ENCODE measurements at places on chromosomes 12 and 14.

DNA sequence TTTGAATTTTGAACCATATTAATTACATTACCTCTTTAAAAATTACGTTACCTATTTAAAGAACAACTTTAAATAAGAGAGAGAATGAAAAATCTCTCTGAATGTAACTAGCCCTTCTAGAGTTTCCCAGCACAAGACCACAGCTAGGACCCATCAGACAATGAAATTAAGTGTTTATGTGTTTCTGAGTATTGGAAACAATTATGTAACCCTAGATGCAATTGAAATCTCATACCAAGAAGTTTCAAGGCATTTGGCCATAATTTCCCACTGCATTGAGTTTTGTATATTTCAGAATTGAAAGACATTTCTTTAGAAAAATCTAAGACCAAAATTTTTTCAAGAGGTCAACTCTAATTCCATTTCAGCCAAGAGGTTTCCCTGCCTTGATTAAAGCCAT, 47.1 kb downstream of the SERPINA3 start:
- no peak for DNase-seq

DNA sequence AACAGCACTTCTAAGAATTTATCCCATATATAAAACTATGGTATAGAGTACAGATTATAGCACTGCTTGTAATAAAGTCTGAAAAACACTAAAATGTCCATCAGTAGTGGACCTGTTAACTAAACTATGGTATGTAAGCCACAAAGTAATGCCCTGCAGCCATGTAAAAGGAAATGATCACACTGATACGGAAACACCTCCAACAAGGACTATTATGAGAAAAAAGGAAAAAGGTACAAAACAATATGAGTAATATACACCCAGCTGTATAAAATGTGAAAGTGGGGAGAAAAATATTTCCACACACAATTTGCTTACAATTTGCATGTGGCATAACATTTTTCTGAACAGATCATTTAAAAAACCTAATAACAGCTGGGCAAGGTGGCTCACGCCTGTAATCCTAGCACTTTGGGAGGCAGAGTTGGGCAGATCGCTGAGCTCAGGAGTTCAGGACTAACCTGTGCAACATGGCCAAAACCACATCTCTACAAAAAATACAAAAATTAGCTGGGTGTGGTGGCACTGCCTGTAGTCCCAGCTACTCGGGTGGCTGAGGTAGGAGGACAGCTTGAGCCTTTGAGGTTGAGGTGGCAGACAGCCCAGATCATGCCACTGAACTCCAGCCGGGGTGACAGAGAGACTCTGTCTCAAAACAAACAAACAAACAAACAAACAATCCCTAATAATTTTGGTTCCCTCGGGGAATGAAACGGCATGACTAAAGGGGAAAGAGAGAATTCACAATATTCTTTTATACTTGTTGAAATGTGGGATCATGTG, 250.5 kb downstream of the MED13L start:
- DNase-seq, result no peak

DNA sequence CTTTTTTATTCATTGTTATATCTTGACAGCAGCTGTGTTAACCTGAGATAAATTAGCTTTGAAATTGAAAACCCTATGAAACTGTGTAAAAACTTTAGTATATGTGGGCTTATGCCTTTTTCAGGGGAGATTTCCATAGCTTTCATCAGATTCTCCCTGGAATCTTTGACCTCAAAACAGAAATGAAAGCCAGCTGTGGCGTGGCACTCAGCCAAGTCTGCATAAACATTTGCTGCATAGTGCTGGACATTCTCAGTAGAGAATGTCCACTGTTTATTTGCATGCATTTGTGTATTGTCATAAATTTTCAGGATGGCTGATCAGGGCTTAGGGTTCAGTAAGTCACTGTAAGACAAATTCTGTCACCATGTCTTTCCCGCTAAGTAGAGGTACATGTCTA, 115.3 kb upstream of the NAP1L1 start:
- no peak for DNase-seq

DNA sequence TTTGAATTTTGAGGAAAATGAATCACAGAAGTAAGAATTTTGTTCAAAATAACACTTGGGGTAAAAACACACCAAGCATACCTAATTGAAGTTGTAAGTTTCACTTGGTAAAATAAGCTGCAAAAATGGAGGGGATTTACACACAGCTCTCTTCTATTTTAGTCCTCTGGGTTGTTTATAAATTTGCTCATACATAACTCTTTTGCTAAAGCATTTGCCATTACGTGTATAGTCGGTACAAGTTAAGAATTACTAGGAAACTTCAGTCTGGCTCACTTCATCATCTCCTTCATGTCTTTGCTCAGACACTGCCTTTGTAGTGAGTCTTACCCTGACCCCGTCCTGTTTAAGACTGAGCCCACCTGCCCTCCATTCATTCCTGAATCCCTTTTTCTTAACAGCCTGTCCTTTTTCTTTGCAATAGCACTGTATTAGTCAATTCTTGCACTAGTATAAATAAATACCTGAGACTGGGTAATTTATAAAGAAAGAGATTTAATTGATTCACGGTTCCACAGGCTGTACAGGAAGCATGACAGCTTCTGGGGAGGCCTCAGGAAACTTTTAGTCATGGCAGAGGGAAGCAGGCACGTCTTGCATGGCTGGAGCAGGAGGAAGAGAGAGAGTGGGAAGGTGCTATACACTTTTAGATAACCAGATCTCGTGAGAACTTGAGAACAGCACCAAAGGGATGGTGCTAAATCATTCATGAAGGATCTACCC, 451.1 kb downstream of the PCNX1 start:
- peak; percentile 54 for DNase-seq

- DNase-seq, result no peak
These were observed 117.9 kb upstream of the MED13L start for GRCh38 chr12:116395396-116395795.

GRCh38 chr12:51922762-51923505, 15.6 kb downstream of the ACVRL1 start:
- no peak for DNase-seq

DNA sequence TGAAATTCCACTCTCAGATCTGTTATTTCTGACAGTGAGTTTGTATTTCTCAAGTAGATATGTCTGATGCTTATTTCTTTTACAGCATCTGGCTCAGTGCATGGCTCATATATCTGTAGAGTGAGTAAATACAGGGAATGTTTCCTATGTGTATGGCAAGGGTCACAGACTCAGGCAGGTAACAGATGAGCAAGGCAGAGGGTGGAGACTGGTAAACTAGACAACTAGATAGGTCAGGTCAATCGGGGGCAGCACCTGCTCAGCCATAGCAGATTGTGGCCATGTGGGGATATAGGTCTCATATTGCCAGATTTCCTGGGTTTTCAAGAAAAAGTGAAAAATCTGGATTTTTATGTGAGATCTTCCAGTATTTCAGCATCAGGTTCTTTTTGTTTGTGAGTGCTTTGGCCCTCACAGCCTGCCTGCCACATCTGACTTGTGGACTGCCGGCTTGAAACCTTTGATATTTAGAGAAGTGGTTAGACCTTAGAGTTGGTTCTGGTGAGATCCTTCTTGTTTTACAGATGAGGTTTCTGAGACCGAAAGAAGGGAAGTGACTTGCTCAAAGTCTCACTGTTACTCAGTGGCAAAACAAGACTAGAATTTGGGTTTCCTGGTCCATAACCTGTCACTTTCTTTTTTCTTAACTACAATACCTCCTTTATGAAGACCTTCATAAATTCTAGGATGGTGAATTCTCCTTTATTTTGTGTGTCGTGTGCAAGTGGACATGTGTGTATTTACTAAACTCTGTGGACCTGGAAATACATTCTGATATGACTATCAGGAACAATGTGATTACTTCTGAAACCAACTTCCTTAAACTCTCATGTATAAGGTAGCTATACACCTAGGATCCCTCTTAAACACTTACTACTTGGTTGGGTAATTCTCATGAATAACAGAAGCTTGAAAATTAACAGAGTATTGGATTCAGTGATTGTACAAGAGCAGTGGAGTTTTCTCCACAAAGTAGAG, 34.4 kb downstream of the PROX2 start:
- peak; percentile 52 for DNase-seq

- DNase-seq, result no peak
These were observed 269.7 kb downstream of the RAD51B start for GRCh38 chr14:68089146-68089731.

DNA sequence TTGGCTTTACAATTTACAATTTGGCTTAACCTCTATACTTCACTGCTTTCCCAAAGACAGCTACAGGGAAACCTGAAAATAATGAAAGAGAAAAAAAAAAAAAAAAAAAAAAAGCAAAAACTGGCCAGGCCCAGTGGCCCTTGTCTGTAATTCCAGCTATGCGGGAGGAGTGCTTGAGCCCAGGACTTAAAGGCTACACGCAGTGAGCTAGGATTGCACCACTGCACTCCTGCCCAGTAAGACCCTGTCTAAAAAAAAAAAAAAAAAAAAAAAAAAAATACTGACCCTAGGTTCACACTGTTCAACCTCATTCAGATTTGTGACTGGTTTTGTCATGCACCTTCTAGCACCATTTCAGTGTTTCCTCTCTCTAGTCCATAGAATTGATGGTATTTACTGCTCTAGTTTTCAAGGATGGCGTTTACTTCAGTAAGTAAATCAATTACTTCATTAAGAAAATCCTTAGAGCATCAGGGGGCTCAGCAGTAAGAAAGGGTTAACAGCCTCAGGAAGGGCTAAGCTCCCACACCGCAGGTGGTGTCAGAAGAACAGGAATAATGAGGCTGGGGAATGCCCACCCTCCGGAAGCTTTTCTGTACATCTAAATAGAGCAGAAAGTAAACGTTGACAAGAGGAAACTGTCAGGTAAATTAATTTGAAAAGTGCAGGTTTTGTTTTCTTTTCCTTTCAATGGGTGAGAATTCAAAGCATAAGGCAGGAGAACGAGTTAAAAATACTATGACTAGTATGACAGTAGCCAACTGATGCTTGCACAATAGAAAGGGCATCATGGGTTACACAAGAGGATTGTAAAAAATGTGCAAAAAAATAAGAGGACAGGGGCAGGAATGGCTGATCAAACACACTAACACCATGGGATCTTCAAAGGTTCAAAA, 115.0 kb upstream of the MDM1 start:
- no peak for DNase-seq

DNA sequence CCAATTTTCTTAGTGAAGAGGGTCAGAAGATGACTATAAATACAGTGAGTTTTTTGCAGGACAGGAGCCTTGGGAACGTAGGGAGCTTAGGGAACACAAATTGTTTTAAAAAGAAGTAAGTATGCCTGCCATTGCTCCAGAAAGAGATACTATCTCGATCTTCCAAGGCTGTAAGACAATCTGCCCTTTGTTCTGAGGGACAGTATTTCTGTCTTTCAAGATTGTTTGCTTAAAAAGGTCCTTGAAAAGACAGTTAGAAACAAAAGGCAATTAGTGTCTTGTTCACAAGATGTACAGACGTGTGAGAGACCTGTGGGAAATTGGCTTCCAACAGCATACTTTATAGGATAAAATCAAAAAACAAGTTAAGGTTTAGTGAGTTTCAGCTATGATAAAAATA, 321.2 kb upstream of the FAR2 start:
- DNase-seq, result no peak

DNA sequence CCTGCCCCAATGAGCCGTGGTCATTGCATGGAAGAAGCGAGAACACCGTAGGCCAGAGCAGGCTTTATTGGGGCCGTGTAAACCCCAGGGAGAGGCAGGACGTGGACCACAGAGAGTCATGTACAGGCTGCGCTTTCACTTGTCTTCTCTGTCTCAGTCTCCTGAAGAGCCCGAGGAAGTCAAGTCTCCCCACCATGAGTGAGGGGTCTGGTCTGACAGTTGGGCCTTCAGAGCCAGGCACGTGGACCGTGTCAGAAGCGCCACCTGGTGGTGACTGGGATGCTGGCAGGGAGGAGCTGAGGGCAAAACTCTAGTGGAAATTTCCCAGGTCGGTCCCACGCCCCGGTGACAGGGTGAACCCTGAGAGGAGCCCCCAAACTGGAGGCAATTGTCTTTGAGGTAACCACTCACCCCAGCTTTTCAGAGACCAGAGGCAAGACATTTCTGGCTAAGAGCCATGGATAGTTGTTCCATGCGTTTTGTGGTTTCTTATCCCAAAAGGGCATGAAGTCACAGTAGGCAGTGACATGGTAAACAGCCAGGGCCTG, 17.4 kb downstream of the RPS6KL1 start:
- peak; percentile 52 for DNase-seq

DNA sequence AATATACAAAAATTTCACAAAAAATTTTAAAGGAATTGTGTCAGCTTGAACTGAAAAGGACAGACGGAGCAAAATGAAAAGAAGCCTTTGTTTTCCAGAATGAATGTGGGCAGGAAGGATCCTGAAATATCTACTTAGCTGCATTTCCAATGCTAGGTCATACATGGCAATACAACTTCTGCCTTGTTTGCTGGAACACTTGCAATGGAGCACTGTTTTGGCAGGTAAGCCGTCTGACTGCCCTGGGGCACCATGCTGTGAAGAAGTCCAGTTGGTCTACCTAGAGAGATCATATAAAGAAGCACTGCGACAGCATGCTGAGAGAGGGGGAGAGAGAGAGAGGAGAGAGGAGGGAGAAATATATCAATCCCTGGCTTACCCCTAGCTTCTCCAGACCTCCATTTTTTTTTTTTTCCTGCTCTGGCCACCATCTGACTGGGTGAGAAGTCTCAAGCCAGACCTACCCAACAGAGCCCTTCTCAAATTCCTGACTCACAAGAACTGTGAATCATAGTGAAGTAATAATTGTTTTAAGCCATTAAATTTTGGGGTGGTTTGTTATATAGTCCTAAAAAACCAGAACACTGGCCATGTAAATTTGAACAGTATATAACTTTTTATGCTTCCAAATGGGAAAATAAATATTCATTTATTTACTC, 97.1 kb upstream of the PRICKLE1 start:
- DNase-seq, result no peak

GRCh38 chr14:89615421-89615820, 198.4 kb upstream of the FOXN3 start:
- DNase-seq, result no peak

DNA sequence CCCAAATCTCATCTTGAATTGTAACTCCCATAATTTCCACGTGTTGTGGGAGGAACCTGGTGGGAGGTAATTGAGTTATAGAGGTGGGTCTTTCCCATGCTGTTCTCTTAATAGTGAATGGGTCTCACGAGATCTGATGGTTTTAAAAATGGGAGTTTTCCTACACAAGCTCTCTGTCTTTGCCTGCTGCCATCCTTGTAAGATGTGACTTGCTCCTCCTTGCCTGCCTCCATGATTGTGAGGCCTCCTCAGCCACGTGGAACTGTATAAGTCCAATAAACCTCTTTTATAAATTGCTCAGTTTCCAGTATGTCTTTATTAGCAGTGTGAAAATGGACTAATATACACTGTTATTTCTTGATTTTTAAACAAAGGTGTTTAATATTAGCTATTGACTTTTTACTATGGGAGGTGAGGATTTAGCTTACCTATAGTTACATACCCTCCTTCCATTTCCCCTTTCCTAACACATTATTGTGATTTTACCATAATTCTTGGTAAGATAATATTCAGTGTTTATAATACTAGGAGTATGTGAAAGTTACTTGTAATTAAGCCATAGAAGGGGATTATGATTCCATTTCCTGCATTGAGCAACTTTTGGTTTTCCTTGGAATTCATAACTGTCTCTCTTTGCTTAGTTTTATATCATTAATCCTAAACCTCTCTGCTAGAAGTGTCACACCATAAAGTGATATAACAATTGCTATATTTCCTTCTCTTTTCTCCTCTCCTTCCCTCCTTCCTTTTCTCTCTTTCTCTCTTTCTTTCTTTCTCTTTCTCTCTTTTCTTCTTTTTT, 151.0 kb upstream of the KRAS start:
- DNase-seq, result no peak

- no peak for DNase-seq
These were observed 183.7 kb downstream of the EXOC5 start for GRCh38 chr14:57085043-57085442.

GRCh38 chr12:76501390-76501789, 58.2 kb downstream of the OSBPL8 start:
- DNase-seq, result no peak

GRCh38 chr14:55973285-55973800, 144.9 kb upstream of the PELI2 start:
- DNase-seq, result no peak

All from GM06990 (cell line).